ENCODE measurements at places on chromosomes 13 and 19.

DNA sequence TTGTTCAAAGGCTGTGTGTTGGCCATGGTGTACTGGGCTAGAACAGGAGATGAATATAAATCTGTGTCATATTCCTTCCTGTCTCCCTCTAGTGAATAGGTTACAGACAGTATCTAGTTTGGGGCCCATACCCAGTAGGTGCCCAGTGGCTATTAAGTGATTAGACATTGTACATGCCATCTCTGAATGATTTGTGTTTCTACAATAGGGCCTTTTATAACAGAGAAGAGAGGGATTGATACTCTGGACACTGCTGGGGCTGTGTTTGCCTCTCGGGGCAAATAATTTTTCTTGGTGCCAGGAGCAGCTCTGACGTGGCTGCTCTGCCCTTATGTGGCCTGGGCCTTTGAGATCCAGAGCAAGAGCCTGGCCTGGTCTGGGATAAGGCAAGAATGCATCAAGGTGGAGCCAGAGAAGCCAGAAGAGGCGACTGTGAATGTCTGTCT is 403.1 kb downstream of the SPRY2 start:
- no peak for DNase-seq

DNA sequence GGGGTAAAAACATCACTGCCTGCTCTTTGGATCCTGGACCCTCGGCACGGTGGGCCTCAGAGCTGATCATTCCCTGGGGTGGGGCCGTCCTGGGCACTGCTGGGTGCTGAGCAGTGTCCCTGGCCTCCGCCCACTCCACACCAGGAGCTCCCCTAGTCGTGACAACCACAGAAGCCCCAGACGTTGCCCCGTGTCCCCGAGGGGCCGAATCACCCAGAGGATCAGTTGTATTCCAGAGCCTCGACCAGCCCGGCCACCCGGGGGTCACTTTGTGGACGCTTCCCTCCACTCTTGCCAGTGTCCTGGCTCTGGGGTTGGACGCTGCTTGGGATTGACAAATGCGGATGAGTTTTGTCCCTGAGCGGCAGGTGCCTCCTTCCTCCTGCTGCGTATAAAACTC is 10.2 kb downstream of the C2CD4C start:
- DNase-seq = no peak

DNA sequence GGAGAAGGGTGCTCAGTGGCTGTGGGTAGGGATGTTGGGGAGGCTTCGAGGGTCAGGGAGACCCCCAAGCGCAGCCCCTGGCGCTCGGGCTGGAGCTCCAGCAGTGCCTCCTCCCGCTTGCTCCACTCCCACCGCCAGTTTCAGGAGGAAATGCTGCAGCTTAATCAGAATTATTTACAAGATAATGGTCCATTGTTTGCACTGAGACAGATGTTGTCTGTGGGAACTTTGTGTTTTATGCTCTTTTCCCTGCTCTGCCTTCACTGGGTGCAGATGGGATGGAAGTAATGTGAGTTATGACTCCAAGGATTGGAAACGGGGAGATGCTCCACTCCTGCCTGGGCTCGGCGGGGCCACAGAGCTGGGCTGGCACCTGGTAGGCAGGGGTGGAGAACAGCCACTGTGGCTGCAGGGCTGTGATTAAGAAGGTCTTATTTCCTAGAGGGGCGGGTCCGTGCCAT is 192.4 kb downstream of the ZNF536 start:
- DNase-seq = no peak

GRCh38 chr13:108981407-108981806 is 352.0 kb downstream of the MYO16 start:
- no peak for DNase-seq

DNA sequence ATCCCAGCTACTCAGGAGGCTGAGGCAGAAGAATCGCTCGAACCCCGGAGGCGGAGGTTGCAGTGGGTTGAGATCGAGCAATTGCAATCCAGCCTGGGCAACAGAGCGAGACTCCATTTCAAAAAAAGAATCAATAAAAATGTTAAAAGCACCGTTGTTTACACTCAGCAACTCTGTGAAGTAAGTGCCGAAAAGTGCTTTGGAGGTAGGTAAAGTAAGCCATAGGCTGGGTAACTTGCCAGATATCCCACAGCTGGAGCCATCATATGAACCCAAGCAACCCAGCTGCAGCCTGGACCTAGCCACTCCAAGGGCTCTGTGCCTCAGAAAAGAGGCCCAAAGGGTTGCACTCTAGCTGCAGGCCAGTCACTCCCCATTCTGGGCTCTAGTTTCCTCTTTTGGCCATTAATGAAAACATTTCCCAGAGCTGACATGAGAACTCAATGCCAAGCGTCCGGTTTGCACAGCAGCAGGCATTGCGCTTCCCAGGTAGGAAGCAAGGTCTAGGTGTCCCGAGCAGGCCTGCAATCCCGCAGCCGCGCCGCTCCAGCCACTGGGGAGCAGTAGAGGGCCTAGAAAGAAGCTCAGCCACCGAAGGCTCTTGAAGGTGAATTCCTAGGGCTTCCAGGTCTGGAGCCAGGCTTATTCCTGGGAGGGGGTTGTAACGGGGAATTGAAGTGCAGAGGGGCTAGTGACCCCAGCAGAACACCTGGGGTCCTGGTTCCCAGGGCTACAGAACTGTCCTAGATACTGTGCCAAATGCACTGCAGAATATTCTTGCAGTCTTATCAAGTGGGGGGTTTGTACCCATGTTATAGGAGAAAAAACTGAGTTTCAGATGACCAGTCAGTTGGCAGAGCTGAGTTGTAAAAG is 4.1 kb upstream of the CD79A start:
- DNase-seq = peak; percentile 38

- DNase-seq = no peak
These were observed 75.6 kb upstream of the KLF5 start for GRCh38 chr13:72983085-72983768.

DNA sequence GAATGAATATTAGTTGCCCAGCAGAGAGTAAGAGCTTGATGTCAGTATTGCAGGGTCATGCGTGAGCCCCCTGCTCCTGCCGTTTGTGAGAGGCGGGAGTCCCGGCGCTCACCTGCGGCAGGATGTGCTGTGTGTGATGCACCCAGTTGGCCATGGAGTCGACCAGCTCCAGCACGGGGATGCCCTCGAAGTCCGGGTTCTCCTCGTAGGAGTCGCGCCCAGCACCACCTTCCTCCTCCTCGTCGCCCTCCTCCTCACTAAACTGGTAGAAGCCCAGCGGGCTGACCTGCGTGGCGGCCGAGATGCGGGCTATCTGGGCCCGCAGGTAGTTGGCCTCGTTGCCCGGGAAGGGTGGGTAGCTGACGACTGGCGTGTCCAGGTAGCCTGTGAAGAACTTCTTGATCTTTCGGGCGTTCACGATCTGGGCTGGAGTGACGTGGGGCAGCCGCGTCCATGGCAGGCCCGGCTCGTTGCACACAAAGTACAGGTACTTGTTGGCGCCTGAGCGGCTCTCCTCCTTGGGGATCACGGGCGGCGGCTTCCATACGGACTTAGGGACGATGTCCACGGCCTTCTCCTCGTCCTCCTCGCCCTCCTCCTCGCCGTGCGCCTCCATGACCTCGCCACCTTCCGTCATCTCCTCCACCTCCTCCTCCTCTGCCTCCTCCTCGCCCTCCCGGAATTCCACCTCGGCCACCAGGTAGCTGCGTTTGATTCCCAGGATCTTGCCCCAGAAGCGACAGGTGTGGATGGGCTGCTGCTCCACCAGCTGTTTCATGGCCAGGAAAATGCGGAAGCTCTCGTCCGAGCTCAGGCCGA is 10.8 kb downstream of the RSPH6A start:
- DNase-seq = no peak

- DNase-seq = no peak
These were observed 273.4 kb downstream of the DACH1 start for GRCh38 chr13:71593566-71593965.

- DNase-seq = no peak
These were observed 498.6 kb downstream of the FGF9 start for GRCh38 chr13:22169473-22169872.

- no peak for DNase-seq
These were observed 54.8 kb upstream of the SOX1 start for GRCh38 chr13:112012016-112012704.

DNA sequence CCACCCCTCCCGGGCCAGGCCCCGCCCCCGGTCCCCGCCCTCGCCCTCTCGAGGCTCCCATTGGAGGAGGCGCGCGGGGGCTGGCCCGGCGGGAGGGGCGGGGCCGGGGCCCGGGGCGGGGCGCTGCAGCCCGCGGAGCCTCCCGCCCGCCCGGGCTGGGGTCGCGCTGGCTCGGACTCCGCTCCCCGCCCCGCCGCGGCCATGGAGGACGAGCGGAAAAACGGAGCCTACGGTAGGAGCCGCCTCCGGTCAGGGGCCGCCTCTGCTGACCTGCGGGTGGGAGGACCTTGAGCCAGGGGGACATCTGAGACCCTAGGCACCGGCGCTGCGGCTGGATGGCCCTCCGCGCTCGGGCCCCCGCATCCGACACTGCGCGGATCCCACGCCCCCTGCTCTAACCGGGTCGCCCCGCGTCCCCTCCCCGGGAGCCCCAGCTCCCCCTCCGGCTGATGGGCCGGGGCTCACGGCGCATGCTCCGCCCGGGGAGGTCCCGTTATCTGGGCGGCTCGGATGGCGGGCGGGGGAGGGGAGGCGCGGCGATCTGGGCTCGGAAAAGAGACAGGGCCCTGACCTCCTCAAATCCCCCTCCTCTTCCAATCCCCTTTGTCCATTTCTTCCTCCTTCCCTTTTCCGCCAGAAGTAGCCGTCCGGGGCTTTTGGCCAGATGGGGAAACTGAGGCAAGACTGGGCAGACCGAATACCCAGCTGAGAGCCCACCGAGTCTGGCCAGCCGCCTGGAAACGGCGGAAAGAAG is 15.4 kb upstream of the AP1M2 start:
- peak; percentile 86 for DNase-seq

DNA sequence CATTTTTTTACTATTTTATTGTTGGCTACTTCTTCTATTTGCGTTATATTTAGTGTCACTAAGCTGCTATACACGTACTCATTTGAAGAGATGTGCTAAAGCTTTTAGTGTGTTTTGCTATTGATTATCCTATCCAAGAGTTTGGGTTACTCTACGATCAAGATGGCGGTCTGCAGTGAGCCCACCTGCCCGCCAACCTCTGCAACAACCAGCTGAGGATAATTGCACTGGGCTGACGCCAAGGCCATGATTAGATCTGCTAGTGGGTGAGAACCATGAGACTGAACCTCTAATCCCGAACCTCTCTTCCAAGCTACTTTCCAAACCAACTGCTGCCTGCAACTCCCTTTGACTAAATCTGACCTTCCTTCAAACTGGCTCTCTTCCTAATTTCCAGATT is 1.8 kb downstream of the CPB2 start:
- no peak for DNase-seq

- DNase-seq = no peak
These were observed 2.2 kb downstream of the BST2 start for GRCh38 chr19:17402982-17403855.

- DNase-seq = no peak
These were observed 98.6 kb downstream of the GADD45B start for GRCh38 chr19:2574478-2574931.

DNA sequence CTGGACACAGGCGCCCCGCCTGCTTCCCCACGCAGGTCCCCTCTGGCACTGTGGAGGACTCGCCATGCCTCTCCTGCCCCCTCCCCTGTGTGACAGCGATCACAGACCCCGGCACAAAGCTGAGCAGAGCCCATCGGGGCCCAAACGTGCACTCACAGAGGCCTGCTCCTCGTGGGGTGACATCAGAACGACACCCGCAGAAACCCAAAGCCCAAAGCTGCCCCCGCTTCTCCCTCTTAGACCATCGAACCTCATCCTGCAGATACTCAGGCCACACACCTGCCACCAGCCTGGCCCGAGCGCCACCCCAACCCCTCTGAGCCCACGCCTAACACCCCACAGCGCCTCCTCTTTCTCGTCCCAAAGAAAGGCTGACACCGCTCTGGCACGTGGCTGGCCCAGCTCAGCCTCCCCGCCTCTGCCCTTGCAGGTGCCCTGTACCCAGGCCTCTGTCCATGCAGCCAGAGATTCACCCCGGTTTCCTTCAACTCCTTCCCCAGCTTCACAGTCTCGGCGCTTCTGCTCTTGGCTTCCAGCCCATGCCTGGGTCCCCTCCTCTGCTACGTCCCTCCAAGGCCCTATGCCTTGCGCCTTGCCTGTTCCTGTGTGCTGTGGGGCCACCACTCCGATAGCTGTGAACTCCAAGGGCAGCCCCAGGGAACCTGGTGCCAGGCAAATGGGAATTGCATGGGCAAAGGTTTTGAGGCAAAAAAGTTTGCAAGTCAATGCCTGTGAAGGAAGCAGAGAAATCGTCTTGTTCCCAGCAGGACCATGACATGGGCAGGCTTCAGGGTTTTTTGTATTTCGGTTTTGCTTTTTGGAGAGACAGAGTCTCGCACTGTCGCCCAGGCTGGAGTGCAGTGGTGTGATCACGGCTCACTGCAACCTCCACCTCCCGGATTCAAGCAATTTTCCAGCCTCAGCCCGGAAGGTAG is 831 bp upstream of the CBARP start:
- DNase-seq = no peak

GRCh38 chr19:52662631-52663030 is 24.5 kb upstream of the ZNF83 start:
- DNase-seq = no peak

DNA sequence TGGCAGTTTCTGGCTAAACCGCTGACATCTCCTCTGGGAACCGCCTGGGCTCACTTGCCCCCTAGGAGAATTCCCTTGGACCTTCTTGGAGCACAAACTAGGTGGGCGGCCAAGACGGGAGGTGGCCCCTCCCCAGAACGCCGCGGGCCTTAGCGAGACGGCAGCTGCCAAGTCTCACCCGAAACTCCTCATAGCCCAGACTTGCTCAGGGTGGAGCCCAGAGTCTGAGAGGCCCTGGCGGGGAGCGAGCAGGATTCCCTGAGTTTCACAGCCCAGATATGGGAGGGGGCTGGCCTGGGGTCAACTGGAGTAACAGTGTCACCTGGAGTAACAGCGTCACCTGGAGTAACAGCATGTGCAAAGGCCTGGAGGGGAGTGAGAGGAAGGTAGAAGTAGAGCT is 10.1 kb downstream of the TINCR start:
- DNase-seq = no peak

- no peak for DNase-seq
These were observed 661 bp downstream of the KCNJ14 start for GRCh38 chr19:48455908-48456562.

- no peak for DNase-seq
These were observed 119.0 kb downstream of the MYCBP2 start for GRCh38 chr13:77207943-77208342.

DNA sequence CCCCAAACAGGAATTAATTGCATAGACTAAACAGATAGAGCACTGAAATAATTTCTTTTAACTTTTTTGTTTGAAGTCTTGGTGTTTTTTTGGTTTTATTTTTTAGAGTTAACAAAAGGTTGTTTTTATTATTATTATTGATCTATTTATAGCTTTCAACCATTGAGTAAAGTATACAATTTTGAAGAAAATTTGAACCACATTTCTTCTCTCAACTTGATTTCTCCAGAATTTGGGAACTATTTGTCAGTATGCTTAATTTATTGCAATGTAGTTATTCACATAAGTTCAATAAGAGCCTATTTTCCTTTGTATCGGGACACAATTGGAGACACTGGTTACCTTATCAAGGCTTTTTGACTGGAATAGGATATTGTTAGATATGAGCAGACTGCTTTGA is 1045.6 kb upstream of the PCDH9 start:
- DNase-seq = no peak

GRCh38 chr13:95246292-95247082 is 54.8 kb downstream of the ABCC4 start:
- no peak for DNase-seq

- no peak for DNase-seq
These were observed 191.3 kb upstream of the PCDH9 start for GRCh38 chr13:67421475-67421874.

All from stimulated activated CD8-positive, alpha-beta memory T cell treated with anti-CD3 and anti-CD28 coated beads, Interleukin-2, amount 100 ng/mL, for 1 hour (primary cell).